ENCODE measurements at places on chromosomes 6 and 20.

DNA sequence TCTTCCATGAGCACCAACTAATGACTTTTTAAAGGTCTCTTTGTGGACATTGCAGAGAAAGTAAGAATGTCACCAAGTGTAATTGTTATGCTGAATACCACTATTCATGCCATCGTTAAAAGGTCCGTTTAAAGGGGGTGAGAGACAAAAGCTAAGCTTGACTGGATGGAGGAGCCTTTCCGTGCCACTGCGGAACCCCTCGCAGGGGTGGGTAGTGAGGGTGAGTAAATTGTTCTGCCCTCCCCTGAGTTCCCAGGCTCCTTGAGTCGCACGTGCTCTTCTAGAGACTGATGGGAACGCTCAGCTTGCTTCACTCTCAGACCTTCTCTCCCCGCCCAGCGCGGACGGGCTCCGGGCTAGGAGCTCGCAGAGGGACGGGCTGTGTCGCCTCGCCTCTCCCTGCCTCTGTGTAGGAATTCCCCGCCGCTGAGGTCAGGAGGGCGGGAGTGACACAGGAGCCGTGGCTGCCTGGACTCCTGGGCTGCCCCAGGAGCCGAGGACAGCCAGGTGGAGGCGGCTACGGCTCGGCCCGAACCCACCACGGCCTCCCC lies 314.8 kb upstream of the QKI start:
- H3K36me3 ChIP-seq = no peaks in the 10 kb centered on the region
- H3K27me3 ChIP-seq = no peaks in the 10 kb centered on the region
- no peak overlapping the region for H3K4me3 ChIP-seq
- no peak overlapping the region for H3K27ac ChIP-seq
- no peaks in the 10 kb centered on the region for H3K4me1 ChIP-seq
- DNase-seq = peak; percentile 50

DNA sequence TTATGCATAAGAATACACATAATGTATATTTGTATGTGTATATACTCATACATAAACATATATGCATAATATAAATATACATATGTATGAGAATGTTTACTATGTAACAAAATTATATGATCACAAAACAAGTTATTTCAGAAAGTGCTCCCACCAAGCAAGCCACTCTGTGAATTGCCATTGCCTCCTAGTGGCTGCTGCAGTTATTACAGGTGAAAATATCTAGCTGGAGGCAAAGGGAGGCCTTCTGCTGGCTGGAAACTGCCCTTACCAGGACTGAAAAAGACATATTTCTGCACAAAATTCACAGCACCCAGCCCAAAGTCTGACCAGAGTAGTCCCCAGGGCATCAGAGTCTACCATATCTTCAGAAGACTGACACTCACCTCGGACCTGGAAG lies 14.4 kb upstream of the ADAM33 start:
- no peaks in the 10 kb centered on the region for H3K27me3 ChIP-seq
- no peak for DNase-seq

DNA sequence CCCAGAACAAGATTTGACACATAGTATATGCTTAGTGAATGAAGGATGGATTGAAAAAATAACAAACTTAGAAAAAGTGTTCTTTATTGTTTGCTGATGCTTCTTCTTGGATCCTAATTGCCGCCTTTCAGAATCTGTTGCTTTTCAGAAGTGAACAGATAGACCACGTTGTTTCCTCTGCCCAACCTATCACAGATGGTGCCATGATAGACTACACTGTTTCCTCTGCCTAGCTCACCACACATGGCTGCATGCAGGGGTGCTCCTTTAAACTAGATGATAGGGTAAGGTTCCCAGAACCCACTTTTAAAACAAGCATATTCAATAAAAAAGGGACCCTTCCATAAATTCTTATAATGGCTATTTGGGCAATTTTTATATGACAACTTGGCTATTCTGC lies 4.6 kb upstream of the RGS17 start:
- no peak for DNase-seq
- no peak overlapping the region for H3K4me3 ChIP-seq
- H3K4me1 ChIP-seq = peaks cover 19% of the 10 kb centered on the region
- H3K36me3 ChIP-seq = no peaks in the 10 kb centered on the region
- peaks cover 10% of the 10 kb centered on the region for H3K27me3 ChIP-seq

GRCh38 chr6:134340179-134340975 lies 22.5 kb upstream of the SGK1 start:
- no peaks in the 10 kb centered on the region for H3K4me1 ChIP-seq
- DNase-seq = no peak
- H3K27me3 ChIP-seq = no peaks in the 10 kb centered on the region

- H3K27me3 ChIP-seq = no peaks in the 10 kb centered on the region
- H3K27ac ChIP-seq = no peak overlapping the region
- peak; percentile 6 for DNase-seq
- peaks cover 9% of the 10 kb centered on the region for H3K4me1 ChIP-seq
- H3K4me3 ChIP-seq = no peak overlapping the region
- no peaks in the 10 kb centered on the region for H3K36me3 ChIP-seq
Observed at GRCh38 chr6:146200176-146200575, 171.3 kb downstream of the GRM1 start.

DNA sequence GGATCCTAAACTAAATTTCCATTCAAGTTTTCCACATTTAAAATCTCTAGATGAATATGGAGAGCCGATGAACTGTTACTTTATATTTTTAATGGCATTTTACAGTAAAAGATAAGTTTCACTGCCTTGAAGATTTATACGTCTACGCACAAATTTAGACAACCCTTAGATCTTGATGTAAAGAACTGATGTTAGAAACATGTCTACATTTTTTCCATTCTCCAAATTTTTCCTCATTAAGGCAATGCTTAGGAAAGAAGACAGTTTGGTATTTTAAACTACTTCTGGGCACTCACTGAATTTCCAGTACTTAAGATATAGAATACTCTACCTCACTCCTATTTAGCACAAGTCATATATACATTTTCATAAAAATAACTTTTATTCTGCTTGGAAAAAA lies 45.4 kb downstream of the ME1 start:
- H3K4me3 ChIP-seq = no peak overlapping the region

DNA sequence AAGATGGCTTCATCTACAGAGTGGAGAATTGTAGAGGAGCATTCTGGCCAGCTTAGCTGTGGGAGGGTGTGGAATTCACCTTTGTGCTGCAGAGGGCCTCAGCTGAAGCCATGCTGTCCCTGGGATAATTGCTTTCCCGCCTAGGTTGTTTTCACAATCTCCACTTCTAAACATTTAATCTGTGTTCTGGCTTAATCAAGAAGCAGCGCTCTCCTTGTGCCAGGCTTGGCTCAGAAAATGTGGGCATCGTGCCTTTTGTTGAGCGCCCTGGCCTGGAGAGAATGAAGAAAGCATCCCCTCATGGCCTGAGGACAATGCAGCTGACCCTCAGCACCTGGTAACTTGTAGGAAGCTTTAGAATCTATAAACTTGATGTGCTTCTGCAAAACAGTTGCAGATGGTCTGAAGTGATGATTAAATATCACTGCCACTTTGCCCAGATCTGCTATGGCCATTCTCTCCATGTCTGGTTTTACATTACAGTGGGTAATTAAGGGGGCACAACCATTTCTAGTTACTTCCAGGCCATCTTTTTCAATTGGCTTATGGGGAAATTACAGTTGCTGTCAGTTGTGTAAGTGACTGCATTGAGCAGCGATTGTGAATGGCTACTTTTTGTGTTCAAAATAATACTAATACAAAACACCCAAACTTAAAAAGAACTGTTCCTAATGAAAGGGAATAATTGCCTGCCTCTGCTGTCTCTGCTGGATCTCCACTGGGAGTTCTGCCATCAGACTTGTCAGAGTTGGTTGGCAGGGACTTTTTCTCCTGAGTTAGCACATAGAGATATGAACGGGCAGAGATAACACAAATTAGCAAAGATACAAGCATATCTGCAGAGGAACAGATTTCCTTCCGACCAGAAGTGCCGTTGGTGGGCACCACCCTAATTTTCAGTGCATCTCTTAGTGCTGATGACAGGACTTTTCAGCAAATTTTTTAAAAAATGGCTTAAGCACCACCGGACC lies 18.4 kb downstream of the CTNNBL1 start:
- H3K4me3 ChIP-seq = no peak overlapping the region
- peaks cover 32% of the 10 kb centered on the region for H3K4me1 ChIP-seq
- H3K27me3 ChIP-seq = no peaks in the 10 kb centered on the region
- no peaks in the 10 kb centered on the region for H3K36me3 ChIP-seq
- peak; percentile 18 for DNase-seq
- peak overlapping the region; percentile 56 for H3K27ac ChIP-seq

- H3K36me3 ChIP-seq = peaks cover 4% of the 10 kb centered on the region
- no peak for DNase-seq
- H3K27me3 ChIP-seq = no peaks in the 10 kb centered on the region
- H3K27ac ChIP-seq = no peak overlapping the region
Observed at GRCh38 chr6:8014947-8015346, 49.2 kb downstream of the BLOC1S5 start.

GRCh38 chr6:77368660-77369313 lies 94.5 kb downstream of the HTR1B start:
- H3K27ac ChIP-seq = no peak overlapping the region
- peaks cover 11% of the 10 kb centered on the region for H3K4me1 ChIP-seq
- no peaks in the 10 kb centered on the region for H3K36me3 ChIP-seq

DNA sequence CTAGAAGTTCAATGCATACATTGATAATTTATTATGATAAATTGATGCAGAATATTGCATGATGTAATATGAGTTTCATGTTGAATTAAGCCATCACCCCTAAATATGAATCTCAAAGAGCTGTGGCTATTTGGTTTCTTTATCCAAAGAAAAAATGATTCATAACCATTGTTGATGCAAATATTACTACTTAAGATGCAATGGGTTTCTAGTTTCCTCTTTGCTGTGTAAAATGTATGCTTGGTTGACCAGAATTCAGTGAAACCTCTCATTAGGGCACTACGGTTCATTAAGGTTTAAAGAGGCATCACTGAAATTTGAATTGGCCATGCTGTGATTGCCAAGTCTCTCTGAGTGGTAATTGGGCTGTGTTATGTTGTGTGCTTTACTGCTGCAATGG lies 492.5 kb upstream of the FLRT3 start:
- H3K4me3 ChIP-seq = no peak overlapping the region
- no peak for DNase-seq
- H3K4me1 ChIP-seq = peaks cover 22% of the 10 kb centered on the region
- no peak overlapping the region for H3K27ac ChIP-seq
- H3K36me3 ChIP-seq = no peaks in the 10 kb centered on the region
- H3K27me3 ChIP-seq = no peaks in the 10 kb centered on the region

- DNase-seq = no peak
- H3K27me3 ChIP-seq = peaks cover 7% of the 10 kb centered on the region
- H3K27ac ChIP-seq = no peak overlapping the region
- no peak overlapping the region for H3K4me3 ChIP-seq
- peaks cover 8% of the 10 kb centered on the region for H3K4me1 ChIP-seq
Observed at GRCh38 chr20:61328911-61329558, 77.0 kb downstream of the CDH4 start.

GRCh38 chr6:143608906-143609305 lies 68.9 kb upstream of the PHACTR2 start:
- no peaks in the 10 kb centered on the region for H3K27me3 ChIP-seq
- H3K4me3 ChIP-seq = no peak overlapping the region
- H3K4me1 ChIP-seq = peaks cover 27% of the 10 kb centered on the region

- H3K27ac ChIP-seq = no peak overlapping the region
- no peak overlapping the region for H3K4me3 ChIP-seq
- H3K36me3 ChIP-seq = no peaks in the 10 kb centered on the region
Observed at GRCh38 chr6:166026586-166027126, 141.0 kb downstream of the TBXT start.

- DNase-seq = no peak
- H3K4me1 ChIP-seq = no peaks in the 10 kb centered on the region
- peaks cover 35% of the 10 kb centered on the region for H3K36me3 ChIP-seq
- no peak overlapping the region for H3K27ac ChIP-seq
- H3K4me3 ChIP-seq = no peak overlapping the region
Observed at GRCh38 chr6:159753081-159753872, 8.6 kb upstream of the ACAT2 start.

- H3K27me3 ChIP-seq = no peaks in the 10 kb centered on the region
- H3K4me3 ChIP-seq = no peak overlapping the region
- H3K4me1 ChIP-seq = peaks cover 4% of the 10 kb centered on the region
- H3K27ac ChIP-seq = no peak overlapping the region
Observed at GRCh38 chr6:117401799-117402198, 23.9 kb downstream of the ROS1 start.

- H3K4me1 ChIP-seq = peaks cover 26% of the 10 kb centered on the region
- peak; percentile 73 for DNase-seq
- H3K4me3 ChIP-seq = peak overlapping the region; percentile 65
- H3K27ac ChIP-seq = no peak overlapping the region
- H3K27me3 ChIP-seq = peaks cover 13% of the 10 kb centered on the region
- peaks cover 20% of the 10 kb centered on the region for H3K36me3 ChIP-seq
Observed at GRCh38 chr6:127515234-127515793, 3.8 kb downstream of the MTCL3 start.

- no peaks in the 10 kb centered on the region for H3K36me3 ChIP-seq
- H3K27me3 ChIP-seq = no peaks in the 10 kb centered on the region
- no peak overlapping the region for H3K4me3 ChIP-seq
- no peak overlapping the region for H3K27ac ChIP-seq
- peaks cover 38% of the 10 kb centered on the region for H3K4me1 ChIP-seq
- DNase-seq = no peak
Observed at GRCh38 chr6:33784787-33785186, 4.1 kb downstream of the LEMD2 start.

DNA sequence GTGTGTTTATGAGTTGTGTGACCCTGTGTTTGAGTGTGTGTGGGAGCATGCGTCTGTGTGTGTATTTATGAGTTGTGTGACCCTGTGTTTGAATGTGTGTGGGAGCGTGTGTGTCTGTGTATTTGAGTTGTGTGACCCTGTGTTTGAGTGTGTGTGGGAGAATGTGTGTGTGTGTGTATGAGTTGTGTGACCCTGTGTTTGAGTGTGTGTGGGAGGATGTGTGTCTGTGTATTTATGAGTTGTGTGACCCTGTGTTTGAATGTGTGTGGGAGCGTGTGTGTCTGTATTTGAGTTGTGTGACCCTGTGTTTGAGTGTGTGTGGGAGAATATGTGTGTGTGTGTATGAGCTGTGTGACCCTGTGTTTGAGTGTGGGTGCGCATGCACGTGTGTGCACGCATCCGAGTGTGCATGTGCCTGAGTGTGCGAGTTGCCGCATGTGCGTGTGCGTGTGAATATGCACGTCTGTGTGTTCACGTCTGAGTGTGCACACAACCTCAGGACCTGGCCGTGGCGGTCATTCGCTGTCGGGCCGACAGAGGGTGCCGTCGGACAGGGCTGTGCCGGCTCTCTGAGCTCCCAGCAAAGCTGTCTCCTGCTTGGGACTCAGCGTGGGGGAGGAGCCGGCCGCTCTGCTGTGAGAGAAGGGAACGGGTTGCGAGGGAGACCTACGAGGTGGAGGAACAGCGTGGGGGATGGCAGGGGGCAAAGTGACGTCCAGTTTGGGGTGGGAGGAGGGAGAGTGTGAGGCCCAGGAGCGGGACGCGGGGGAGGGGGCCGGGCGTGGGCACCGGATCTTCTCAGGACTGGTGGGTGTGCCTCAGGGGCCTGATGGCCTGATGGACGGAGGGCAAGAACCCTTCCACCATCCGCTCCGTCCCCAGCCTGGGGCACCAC lies 19.7 kb downstream of the SLC17A9 start:
- peak; percentile 93 for DNase-seq
- no peaks in the 10 kb centered on the region for H3K36me3 ChIP-seq
- peak overlapping the region; percentile 36 for H3K4me3 ChIP-seq
- H3K4me1 ChIP-seq = peaks cover 11% of the 10 kb centered on the region
- H3K27ac ChIP-seq = no peak overlapping the region
- peaks cover 58% of the 10 kb centered on the region for H3K27me3 ChIP-seq

GRCh38 chr6:168726312-168726856 lies 285.4 kb downstream of the SMOC2 start:
- H3K27ac ChIP-seq = no peak overlapping the region
- no peak for DNase-seq
- H3K4me1 ChIP-seq = no peaks in the 10 kb centered on the region
- H3K27me3 ChIP-seq = no peaks in the 10 kb centered on the region
- H3K4me3 ChIP-seq = no peak overlapping the region

- peaks cover 12% of the 10 kb centered on the region for H3K27me3 ChIP-seq
- peak; percentile 74 for DNase-seq
- no peak overlapping the region for H3K27ac ChIP-seq
- no peaks in the 10 kb centered on the region for H3K36me3 ChIP-seq
- H3K4me1 ChIP-seq = peaks cover 11% of the 10 kb centered on the region
Observed at GRCh38 chr20:63183422-63184146, 32.3 kb downstream of the YTHDF1 start.

All from neural progenitor cell (in vitro differentiated cells).